Stimulated activated CD8-positive, alpha-beta memory T cell treated with anti-CD3 and anti-CD28 coated beads, Interleukin-7, amount 100 ng/mL, for 48 hours (primary cell): ENCODE measurements at places on chromosomes 5 and 9.

- no peak for DNase-seq
These were observed 33.8 kb upstream of the DTWD2 start for GRCh38 chr5:119022017-119022745.

DNA sequence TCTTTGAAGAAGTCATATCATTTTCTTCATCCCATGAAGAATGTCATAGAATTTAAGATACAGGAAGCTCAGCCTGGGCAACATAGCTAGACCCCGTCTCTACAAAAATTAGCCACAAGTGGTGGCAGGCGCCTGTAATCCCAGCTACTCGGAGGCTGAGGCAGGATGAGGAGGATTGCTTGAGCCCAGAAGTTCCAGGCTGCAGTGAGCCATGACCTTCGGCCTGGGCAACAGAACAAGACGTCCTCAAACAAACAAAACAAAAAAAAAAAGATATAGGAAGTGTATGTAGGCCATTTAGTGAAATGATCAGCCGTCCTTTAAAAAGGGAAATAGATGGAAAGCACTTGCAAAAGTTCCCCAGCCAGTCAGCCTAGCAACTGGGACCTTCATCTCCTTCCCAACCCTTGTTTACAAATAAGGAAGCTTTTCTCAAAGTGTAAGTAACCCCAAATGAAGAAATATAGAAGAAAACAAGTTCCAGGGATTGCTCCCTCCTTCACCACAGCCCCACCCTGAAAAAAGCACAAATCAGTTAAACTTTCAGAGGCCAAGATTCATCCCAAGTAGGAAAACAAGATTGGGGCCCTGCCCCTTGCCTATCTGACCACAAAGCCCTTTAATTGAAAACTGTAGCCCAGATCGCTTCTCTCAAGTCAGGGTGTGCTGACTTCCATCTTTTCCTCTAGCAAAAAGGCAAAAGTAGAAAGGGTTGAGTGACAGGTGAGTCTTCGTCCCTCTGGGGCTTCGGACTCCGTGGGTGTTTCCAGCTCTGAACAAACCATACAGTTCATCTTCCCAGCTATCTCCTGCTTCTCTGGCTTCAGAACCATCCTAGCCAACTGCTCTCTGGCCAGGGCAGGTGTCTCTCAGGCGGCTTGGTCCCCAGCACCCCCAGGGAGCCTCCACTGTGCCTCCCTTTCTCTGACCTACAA is 1.2 kb downstream of the SLC31A2 start:
- DNase-seq = no peak

DNA sequence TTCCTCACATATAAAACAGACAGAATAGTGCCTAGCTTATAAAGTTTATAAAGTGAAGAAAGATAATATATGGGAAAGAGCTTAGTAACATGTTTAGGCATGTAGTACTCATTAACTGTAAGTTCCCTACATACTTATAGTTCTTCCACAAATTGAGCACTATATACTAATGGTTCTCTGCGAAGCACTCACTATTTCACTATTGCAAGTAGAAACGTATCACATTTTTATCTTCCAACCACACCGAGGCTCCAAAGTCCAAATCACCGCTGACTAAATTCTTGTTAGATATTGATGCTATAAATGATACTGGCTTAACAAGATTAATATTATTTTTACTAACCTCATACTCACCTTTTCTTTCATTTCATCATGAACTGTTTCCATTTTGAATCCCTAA is 61.0 kb downstream of the FBXW11 start:
- DNase-seq = no peak

- DNase-seq = no peak
These were observed 83.0 kb upstream of the IL33 start for GRCh38 chr9:6132650-6133049.

- no peak for DNase-seq
These were observed 186.8 kb downstream of the TTLL11 start for GRCh38 chr9:121906074-121906870.

- DNase-seq = no peak
These were observed 95.3 kb downstream of the IRX2 start for GRCh38 chr5:2656206-2656605.

GRCh38 chr5:111173476-111173875 is 50.7 kb upstream of the CAMK4 start:
- DNase-seq = no peak
